H54 (cell line): ENCODE measurements at places on chromosomes 1 and 21.
A peak's percentile ranks its signal among the peaks of the same experiment; 100 is the strongest.

GRCh38 chr1:181141431-181141910 lies 53.0 kb downstream of the IER5 start:
- peak; percentile 55 for DNase-seq

- no peak for DNase-seq
These were observed 17.4 kb upstream of the METTL18 start for GRCh38 chr1:169812131-169812530.

- no peak for DNase-seq
These were observed 1.0 kb upstream of the ERG start for GRCh38 chr21:38499296-38499695.

DNA sequence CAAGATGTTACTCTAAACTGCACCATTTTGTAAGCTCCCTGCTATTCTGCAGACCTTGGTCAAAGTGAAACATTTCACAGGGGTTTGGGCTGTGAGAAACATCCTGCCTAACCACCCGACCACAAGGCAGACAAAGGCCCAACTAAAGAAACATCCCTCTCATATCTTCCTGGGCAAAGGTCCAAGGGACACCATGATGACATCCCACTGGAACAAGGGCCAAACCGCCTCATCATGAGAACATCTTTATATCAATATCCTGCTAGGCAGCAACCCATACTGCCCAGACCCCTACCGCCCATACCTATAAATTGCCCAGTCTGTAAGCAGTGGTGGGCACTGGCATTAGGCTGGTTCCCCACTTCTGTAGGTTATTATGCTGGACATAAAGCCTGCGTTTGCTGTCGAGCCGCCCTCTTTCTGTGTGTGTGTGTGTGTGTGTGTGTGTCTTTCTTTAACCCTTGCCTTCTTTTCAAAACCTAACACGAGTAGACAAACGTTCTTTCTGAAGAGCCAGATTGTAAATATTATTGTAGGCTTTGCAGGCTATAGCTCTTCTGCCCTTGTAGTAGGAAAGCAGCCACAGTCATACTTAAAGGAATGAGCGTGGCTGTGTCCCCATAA lies 1.0 kb upstream of the PPIE start:
- no peak for DNase-seq

GRCh38 chr1:52460694-52461093 lies 56.3 kb downstream of the PRPF38A start:
- DNase-seq: no peak

DNA sequence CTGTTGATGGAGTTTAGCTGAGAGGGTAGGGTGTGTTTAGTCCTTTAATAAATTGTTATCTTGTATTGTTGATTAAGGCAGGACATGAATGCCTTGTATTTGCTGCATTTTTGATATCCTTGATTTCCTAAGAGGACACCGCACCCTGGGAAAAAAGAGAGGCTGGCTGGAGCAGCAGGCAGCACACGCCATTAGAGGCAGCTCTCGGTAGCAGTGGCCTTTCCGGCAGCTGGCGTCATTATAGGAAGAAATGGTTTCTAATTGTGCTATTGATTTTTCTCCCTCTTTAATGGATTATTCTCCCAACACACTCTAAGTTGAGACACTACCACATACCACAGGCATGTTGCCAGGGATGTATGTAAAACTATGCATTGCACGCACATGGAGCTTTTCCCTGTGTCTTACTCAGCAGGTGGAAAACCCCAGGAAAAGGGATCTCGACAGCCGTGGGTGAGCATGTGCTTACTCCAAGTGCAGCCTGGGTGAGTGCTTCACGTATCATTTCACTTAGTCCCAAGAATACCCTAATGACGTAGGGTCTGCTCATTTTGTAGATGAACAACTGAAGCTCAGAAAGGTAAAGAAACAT lies 440.4 kb upstream of the RUNX1 start:
- DNase-seq: no peak

DNA sequence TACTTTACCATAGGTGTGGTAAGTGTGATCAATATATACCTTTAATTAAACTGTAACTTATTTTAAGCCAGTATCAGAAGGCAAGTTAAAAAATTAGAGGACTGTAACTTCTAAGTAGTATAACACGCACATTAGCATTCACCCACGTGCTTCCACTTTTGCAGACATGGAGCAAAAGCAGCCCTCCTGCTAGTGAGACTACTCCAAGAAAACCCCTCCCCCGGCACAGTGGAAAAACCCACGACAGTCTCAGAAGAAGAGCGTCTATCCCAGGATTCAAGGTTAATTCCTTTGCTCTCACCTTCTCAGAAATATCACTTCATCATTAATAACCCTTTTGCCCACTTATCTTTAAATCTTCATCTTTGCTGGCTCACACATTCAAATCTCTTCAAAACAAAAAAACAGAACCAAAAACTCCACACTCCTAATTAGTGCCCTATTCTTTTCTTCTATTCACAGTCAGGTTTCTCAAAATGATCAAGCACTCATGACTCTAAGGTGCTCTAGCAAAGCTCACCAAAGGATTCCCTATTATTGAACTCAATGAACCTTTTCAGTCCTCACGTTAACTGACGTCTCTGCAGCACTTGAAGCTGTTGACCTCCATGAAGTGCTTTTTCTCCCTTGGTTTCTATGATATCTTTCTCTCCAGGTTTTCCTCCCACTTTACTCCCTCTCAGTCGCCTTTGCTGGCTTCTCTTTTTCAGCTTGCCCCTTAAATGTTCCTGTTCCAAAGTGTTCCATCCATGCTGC lies 213.5 kb downstream of the SMYD3 start:
- DNase-seq: no peak

- DNase-seq: no peak
These were observed 152.3 kb downstream of the SNX7 start for GRCh38 chr1:98813738-98814309.

- DNase-seq: no peak
These were observed 12.7 kb downstream of the FAM89A start for GRCh38 chr1:231027136-231027925.

DNA sequence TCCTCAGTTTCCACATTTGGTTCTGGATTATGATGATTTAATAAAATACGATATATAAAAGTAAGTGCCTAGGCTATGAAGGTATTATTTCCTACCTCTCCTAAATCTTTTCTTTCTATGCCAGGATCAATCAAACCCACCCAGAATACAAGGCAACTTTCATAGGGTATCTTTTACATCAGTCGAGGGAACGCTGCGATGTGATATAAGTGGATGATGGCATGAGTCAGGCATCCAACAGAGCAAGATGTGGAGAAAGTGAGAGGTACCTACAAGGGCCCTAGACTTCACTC lies 781 bp downstream of the TTLL7 start:
- DNase-seq: no peak
